ENCODE measurements at places on chromosomes 4 and X.

GRCh38 chrX:9383655-9384054 lies 81.2 kb upstream of the TBL1X start:
- no peak for DNase-seq

DNA sequence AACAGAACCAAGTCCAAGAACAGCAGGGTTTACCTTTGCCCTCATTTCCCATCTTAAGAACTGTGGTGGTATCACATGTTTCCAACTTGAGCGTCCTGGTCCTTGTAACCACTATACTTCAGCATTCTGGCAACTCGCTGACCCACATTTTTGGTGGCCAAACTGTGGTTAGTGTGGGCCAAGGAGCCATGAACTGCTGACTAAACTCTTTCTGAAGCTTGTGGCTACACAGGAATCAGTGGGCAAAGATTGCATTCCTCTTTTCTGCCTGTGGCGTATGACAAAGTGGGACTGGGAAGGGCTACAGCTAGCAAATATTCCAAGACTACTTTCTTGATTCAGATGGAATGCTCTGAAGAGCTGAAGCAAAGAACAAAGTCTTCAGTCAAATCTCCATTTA lies 106.3 kb upstream of the MID1 start:
- no peak for DNase-seq

DNA sequence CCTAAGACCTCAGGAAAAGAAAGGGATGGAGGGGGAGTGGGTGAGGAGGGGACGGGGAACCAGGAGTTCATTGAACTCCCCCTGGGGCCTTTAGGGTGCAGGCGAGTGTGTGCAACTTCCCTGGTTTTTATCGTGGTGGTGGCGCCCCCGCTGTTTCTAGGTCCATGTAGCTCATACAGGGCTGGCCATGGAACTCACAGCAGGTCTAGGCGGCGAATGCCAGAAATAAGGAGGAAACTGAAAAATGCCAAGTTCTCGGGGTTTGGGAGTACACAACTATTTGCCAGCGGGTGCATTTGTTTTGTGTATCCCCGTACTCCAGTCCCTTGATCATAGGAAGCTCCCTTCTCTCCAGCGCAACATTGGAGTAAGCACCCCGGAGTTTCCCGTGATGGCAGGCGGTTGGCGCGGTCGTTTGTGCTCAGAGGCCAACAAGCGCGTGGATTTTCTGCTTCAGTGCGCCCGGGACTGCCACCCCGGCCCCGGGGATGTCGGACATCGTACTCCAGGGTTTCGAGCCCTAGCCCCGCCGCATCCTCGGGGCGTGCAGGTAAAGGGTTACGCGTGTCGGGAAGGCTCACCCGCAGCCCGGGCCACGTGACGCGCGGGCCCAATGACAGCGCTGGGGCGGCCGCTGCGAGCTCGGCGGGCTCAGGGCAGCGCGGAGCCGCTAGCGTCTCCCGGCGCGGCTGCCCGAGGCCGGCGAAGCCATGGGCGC lies 208.9 kb downstream of the NWD2 start:
- peak; percentile 58 for DNase-seq

DNA sequence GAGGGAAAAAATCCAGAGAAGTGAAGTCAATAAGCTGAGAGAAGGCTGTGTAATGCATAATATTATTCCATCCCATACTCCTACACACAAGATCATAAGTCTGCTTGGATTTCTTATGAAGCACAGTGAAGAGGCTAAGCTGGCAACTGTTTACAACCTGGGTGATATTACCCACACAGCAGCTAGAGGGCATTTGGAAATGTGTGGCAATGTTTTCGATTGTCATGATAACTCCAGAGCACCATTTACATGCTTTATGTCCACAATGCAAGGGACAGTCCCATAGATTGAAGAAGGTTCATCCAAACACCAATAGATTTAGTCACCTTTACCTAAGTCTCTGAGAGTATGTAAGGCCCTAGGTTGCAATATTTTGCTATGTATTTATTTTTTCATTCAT lies 412.2 kb downstream of the PPP3CA start:
- no peak for DNase-seq

Data from NCI-H748 treated with DMSO at 0.1 percent for 48 hours (cell line).